Naive B cell (primary cell): ENCODE measurements at places on chromosomes 4 and X.

GRCh38 chr4:74441744-74442143 is 3.2 kb upstream of the AREG start:
- no peak for DNase-seq

DNA sequence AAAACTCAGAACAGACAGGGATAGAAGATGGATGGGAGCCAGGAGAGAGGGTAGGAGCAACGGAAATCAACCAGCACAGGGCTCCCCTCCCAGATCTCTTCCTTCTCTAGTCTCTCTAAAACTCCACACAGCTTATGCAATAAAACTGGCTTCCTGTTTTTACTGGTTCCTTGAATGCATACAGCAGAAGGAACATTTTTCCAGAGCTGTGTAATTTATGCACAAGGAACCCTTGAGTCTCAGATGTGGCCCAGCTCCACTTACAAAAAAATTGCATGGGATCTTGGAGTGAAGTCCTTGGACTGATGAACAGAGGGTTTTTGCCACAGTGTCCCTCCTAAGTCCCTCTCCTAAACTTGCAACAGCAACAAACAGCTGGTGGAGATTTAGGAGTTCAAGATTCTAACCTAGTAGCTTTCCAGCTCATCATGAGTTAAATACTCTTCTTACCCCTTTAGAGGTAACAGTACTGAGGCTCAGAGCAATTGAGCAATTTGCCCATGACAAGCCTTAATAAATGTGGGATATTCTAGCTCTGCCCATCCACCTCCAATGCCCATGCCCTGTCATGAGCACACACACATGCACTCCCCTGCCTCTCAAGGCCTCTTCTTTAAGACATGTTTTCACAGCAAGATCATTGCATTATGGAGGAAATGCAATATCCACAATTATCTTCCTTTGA is 18.4 kb upstream of the CC2D2A start:
- no peak for DNase-seq

DNA sequence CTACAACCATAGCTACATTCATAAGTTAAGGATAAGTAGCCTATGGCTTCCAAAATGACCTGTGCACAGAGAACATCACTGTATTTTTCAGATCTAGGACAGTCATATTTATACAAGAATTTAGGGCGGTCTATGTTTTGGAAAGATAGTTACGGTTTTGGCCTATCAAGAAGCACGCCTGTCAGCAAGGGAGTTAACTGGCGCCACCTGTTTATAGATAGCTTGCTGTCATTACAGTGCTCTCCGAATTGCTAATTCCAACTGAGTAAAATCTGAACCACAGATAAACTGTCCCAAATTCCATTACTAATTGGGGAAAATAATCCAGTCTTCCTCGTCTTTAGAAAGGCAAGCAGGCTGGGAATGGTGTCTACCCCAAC is 646 bp downstream of the ABCB7 start:
- no peak for DNase-seq

DNA sequence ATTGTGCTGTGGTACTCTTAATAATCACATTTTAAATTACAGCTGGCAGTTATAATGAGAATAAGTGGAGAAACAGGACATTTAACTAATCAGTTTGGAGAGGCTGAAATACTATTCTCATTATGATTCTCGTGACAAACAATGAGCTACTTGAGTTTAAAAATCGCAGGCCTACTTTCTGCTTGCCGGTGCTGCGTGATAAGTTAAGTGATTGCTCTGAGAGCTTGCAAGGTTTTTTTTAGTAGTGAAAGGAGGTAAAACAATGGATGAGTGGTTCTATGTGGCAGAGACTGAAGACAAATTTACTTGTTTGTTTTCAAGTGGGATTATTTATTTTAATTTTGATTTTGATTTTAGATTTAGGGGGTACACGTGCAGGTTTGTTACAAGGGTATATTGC is 114.0 kb downstream of the RAPGEF2 start:
- DNase-seq: no peak
